Left lung (tissue), 14 donors: ENCODE measurements at places on chromosomes 3 and 15. TPM values are rescaled to one million over a fixed set of nuclear protein-coding genes. Genes with fewer than 3 reads are reported as not detected.

GRCh38 chr15:69375151-69375790 lies 38.9 kb upstream of the KIF23 start:
- DNase-seq = no peak

HESX1 gene
- 0.61 TPM for total RNA-seq

ACSBG1 gene
- total RNA-seq = 1.9 TPM

PLCB2 gene
- 30.8 TPM for total RNA-seq

DNA sequence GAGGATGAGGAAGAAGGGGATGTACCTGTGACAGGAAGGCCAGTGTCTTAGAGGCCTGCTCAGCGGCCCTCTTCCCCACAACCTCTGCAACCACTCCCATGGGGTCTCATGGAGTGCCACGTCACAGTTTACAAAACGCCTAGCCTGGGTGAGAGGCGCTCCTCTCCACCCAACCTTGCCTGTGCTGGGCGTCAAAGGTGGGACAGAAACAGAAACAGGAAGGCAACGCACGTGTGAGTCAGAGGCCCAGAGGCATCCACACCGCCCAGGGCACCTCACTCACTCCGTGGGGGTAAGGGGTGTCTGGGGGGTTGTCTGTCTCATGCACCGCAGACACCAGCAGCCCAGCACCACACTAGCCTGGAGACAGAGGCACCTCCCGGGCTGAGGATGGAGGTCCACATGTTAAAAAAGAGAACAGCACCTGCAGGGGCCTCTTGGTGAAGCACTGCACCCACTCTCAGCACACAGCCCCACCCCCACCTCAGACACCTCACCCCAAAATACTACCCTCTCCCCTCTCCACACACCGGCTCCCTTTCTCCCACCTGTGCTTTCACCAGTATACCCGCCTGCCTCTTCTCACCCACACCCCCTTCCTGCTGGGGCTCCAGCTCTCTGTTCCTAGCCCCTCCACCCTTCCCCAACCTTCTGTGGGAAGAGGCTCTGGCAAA lies 4.7 kb upstream of the CALML4 start:
- DNase-seq = no peak

GRCh38 chr15:85563731-85564130 lies 183.3 kb downstream of the AKAP13 start:
- DNase-seq = no peak

GRCh38 chr15:41284427-41285177 lies 47.8 kb downstream of the OIP5 start:
- DNase-seq = no peak

- no peak for DNase-seq
Measured at GRCh38 chr3:47583320-47584075, 4.8 kb upstream of the CSPG5 start.

ZNF860 gene
- total RNA-seq = 1.9 TPM

GRCh38 chr3:20484126-20484525 lies 298.1 kb upstream of the SGO1 start:
- no peak for DNase-seq

GRCh38 chr3:71142441-71143161 lies 440.9 kb downstream of the FOXP1 start:
- DNase-seq = no peak

ALDH1A3 gene
- 17.5 TPM for total RNA-seq

DNA sequence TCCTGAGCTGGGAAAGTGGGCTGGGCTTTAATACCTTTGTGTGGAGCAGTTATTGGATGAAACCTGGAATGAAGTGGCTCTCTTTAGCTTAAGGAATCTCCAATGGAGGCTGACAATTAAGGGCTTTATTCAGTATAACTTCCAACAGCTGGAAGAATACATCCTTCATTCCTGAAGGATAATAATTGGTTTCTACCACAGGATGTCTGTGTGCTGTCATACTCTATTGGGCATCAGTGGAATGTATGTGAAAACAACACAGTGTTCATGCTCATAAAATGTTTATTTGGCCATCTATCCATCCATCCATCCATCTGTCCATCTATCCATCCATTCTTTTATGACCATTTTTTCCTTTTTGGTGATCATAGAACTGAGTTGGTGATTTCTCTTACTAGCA lies 220.7 kb upstream of the GAP43 start:
- DNase-seq = no peak

SPTSSB gene
- total RNA-seq = not detected

GRCh38 chr3:116423945-116424344 lies 21.3 kb downstream of the LSAMP start:
- no peak for DNase-seq

VIPR1 gene
- total RNA-seq = 60.7 TPM

GRCh38 chr3:128616516-128617269 lies 33.9 kb downstream of the RPN1 start:
- no peak for DNase-seq

DNA sequence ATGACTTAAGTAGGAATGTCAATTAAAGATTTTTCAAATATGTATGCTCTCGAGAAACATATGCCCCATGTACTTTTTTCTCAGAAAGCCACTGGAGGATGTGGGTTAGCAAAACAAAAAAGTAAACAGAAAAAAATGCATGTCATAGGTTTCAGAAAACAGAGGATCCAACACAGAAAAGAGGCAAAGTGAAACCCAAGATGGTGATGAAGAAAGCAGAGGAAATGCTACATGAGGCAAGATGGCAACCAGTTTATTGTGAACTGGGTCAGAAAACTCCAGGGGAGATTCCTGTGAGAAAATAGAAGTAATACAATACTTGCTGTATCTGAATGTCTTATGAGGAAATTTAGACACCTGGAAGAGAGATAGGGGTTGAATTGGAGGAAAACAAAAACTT lies 30.8 kb upstream of the EOMES start:
- DNase-seq = no peak

CD96 gene
- total RNA-seq = 5.3 TPM

GRCh38 chr15:92012881-92013280 lies 159.4 kb downstream of the SLCO3A1 start:
- no peak for DNase-seq

KNG1 gene
- not detected for total RNA-seq

DNA sequence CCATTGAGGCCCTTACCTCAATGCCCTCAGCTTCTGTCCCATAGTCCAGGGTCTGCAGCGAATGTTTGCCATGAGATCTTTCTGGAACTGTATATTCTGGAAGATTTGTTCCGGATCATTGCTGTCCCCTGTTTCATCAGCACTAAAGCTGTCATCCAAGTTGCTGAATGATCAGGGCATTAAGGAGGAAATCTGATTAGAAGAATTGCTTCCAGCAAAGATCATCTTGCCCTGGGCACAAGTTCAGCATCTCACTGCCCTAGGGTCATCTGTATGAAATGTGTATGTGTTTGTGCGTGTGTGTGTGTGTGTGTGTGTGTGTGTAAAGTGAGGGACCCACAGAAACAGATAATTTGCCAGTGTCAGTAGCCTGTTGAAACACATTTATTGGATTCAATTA lies 1.4 kb downstream of the TMC3 start:
- no peak for DNase-seq

DNA sequence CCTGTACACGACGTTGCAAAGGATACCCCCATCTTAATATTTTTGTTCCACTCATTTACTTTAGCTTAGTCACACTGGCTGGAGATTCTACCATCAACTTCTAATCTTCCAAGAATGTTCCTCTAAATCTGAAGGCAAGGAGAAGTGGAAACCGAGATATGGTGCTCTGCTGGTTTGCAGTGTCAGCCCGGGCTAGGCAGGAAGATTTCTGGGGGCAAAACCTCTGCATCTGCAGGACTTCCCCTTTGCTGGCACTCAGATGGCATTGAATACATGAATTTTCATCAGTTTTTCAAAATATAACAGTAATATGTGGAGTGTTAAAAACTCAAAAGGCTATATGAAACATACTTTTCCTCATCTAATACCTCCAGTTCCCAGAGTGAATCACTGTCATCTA lies 240.4 kb downstream of the RPLP1 start:
- DNase-seq = no peak

DNA sequence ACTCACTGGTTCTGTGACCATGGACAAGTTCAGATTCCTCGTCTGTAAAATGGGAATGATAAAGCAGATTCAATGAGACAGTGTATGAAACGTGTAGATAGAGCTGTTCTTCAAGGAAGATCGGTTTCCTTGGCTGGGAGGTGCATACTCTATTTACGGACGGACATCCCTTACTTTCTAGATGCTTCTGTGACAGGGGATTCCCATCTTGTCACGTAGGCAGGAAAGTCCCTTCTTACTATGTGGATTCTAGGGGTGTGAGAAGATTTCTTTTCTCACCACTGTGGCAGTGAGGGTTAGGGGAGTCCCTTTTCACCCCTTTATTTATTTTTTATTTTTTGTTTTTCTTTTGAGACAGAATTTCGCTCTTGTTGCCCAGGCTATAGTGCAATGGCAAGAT lies 180.9 kb upstream of the TBL1XR1 start:
- DNase-seq = no peak

DNA sequence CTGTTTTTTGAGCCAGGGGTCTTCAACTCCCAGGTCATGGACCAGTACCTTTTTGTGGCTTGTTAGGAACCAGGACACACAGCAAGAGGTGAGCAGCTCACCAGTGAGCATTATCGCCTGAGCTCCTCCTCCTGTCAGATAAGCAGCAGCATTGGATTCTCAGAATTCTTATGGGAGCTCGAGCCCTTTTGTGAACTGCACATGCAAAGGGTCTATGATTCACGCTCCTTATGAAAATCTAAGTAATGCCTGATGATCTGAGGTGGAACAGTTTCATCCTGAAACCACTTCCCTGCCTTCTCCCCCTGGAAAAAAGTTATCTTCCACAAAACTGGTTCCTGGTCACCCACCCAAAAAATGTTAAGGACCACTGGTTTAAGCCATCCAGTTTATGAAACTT lies 1047.6 kb downstream of the OTOL1 start:
- no peak for DNase-seq

DNA sequence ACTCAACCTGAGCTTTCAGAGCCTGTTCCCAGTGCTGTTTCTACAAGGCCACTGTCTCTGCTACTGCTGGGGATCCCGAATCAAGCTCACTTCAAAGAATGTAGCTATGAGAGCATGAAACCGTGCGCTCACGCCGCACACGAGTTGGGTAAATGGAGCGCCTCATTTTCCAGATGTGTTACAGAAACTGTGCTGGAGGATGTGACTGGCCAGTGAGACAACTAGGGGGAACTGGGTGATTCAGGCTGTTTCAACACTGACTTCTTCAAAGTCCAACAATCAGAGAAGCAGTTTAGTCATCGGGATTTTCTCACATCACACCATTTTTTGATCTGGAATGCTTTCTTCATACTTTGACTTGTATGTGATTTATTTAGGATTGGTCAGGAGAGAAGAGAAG lies 3.5 kb downstream of the ZNF710 start:
- no peak for DNase-seq

DNA sequence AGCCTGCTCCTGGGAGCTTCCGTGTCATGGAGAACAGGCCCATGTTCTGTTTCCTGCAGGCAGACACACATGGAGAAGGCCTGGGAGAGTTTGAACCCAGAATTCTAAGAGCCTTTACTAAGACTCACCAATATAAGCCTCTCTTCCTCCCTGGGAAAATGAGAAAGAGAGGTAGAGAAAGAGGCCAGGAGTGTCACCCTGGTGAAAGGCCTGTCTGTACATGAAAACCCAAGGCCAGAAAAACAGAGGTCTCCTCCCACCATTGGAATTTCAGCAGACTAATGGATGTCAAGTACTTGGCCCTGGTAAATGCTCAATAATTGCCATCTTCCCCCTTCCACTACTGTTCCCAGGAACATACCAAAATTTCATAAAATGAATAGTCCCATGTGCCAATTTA lies 117.6 kb downstream of the TOP2B start:
- no peak for DNase-seq

- no peak for DNase-seq
Measured at GRCh38 chr15:43153269-43153668, 19.9 kb downstream of the TMEM62 start.

BOC gene
- 6.0 TPM for total RNA-seq

DNA sequence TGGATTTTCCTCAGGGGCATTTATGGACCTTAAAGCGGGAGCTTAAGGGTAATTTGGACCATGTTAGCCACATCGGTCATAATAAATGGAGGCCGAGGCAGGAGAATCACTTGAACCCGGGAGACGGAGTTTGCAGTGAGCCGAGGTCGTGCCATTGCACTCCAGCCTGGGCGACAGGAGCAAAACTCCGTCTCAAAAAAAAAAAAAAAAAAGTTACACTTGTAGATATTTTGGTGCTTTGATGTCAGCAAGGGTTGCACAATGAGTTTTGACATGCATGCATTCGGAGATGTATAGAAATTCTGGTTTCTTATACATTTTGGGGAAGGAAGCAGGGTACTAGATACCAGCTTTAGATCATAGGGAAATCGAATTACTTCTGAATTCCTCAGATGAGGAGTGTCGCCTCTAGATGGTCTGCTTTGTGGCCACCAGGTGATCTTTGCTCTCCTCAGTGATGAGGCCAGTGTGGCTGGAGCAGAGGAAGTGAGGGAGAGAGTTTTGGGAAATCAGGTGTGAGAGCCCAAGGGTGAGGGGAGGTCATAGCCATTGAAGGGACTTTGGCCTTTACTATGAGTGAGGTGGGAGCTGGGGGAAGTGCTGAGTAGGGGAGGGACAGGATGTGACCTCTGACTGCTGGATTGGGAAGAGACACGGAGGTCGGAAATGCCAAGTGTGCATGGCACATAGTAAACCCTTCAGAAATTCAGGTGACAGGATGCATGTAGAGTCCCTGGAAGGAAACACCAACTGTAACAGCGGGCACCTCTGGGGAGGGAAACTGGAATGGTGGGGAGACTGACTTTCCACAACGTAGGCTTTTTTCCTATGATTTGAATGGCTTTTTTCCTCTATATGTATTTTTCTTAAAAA lies 8.4 kb upstream of the RBSN start:
- no peak for DNase-seq

GRCh38 chr3:36540888-36541518 lies 160.7 kb downstream of the STAC start:
- DNase-seq = no peak

ATP13A5 gene
- 1.1 TPM for total RNA-seq
